ENCODE measurements at places on chromosomes 2 and 18.
A peak's percentile ranks its signal among the peaks of the same experiment; 100 is the strongest.

- DNase-seq: peak; percentile 22
Observed at GRCh38 chr2:147045113-147045512, 799.7 kb upstream of the ACVR2A start.

- no peak for DNase-seq
Observed at GRCh38 chr18:66582211-66582610, 21.7 kb downstream of the CDH19 start.

DNA sequence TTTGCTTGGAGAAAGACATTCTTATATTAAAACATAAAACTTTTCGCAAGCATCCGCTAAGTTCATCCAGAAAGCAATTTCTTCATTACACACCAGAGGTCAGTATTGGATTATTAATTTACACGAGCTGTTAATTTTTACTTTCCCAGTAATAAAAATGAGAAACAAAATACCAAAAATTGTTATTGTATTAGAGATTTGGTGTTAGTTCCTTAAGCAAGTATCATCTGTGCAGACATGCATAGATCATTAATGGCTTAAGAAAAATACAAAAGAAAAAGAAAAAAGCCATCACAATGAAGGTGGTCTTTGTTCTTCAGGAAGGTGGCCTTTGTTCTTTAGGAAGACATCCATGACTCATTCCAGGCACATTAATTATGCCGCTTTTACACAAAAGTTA is 53.6 kb upstream of the HNMT start:
- peak; percentile 52 for DNase-seq

GRCh38 chr2:2868085-2868484 is 509.5 kb downstream of the EIPR1 start:
- no peak for DNase-seq

DNA sequence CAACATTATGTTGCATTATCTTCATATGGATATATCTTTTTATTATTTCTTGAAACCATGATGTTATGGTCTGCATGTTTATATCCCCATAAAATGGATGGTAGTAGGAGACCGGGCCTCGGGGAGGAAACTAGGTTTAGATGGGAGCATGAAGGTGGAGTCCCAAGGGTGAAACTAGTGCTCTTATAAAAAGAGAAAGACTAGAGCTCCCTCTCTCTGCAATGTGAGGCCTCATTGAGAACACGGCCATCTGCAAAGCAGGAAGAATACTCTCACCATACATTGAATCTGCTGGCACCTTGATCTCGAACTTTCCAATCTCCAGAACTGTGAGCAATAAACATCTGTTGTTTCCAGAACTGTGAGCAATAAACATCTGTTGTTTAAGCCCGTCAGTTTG is 64.0 kb downstream of the NXPH2 start:
- peak; percentile 10 for DNase-seq

DNA sequence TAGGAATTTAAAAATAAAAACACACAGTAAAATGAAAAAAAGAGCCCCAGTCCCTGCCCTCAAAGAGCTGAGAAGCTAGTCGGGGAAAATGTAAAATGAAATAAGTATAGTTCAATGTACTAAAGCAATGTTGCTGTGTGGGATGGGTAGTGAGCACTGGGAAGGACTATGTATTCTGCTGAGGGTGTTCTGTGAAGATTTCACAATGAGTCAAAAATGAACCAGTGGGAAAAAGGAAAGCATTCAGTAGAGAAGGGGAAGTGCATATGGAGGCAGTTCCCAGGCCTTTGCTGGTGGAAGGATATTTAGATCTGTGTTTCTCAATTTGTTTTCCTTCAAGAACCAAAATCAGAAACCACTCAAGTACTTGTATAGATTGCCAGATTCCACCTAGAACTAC is 1094.7 kb upstream of the KLHL29 start:
- no peak for DNase-seq

GRCh38 chr2:14941151-14941631 is 308.7 kb downstream of the LRATD1 start:
- DNase-seq: peak; percentile 29

- no peak for DNase-seq
Observed at GRCh38 chr2:43998263-43998662, 2.5 kb upstream of the LRPPRC start.

DNA sequence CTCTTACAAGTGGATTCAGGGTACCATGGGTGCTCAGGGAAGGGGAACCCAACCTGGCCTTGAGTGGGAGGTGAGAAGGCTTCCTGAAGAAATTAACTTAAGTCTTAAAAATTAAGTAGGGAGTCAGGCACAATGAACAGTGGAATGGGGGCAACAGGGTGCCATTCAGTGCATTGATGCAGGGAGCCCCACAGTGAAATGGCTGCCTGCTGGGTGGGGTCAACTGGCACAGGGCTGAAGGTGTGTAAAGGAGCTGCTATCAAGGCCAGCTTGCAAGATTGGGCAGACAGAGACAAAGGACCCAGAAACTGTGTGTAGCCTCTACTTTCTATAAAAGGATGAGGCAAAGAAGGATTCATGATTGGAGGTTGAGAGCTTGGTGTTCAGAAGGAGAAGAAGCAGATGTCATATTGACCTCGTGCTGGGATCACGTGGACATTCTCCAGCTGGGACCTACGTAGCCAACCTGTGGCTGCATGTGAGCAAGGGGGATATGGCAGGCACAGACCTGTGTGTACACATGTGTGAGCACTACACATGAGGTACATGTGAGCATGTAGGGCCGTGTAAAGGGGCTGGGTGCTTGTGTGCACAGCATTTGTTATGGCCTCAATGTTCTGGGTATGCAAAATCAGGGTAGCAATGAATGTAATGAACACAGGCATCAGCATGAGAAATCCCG is 209.5 kb upstream of the HAAO start:
- no peak for DNase-seq

GRCh38 chr2:11738589-11739436 is 7.6 kb upstream of the LPIN1 start:
- DNase-seq: no peak

GRCh38 chr2:48108455-48108854 is 202.2 kb upstream of the FBXO11 start:
- no peak for DNase-seq

DNA sequence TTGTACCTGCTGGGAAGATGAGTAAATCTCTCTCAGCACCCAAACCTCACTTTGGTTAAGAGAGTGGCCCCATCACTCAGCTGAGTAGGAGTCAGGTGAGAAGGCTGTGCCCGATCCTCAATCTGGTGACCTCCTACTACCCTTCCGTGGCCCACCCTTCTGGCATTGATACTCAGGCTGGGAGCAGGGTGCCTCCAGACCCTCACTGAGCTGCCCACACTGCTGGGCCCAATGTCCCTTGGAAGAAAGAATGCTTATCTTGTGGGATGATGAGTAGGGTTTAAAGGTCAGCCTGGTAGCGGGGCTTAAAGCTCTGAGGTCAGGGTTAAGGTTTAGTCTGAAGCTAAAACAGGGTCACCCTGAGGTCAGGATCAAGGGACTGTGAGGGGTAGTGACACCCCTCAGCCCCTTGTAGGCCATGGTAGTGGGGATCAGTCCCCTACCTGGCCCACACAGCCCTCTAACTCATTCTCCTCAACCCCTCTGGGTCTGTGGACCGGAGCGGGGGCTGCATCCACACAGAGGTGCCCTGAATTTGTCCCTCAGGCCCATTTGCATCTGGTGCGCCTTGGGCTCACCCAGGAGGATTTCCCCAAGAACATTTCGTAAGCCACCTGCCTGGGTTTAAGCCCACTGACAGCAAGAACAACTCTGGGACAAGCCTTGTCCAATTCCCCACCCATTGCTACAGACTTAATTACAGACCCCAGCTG is 123.8 kb downstream of the CYP26B1 start:
- DNase-seq: no peak

DNA sequence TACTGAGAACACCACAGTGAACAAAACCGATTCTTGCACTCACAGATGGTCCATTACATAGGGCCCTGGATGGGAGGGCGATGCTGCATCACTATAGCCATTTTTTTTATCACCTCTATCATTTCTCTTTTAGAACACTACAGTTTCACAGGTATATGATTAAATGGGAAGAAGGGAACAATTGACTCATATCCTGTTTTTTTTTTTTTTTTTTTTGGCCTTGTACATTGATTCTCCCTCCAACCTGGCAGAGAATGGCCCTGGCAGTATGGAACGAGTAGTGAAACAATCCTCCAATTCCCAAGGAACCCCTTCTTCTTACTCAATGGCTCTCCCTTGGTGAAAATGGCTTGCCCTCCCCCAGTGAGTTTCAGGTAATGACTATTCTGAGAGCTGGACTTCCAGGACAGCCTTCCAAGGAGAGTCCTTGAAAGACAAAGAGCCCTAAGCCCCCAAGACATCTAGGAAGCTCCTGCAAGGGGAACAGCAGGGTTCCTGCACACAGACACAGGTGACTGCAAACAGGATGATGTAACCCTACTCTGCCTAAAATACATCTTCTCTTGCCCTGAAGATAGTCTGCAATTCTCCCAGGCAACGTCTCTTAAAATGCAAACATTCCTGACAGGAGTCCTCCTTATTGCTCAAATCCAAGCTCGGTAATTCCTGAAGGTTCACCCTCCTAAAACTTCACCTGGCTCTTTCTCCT is 405.4 kb downstream of the SETBP1 start:
- no peak for DNase-seq

DNA sequence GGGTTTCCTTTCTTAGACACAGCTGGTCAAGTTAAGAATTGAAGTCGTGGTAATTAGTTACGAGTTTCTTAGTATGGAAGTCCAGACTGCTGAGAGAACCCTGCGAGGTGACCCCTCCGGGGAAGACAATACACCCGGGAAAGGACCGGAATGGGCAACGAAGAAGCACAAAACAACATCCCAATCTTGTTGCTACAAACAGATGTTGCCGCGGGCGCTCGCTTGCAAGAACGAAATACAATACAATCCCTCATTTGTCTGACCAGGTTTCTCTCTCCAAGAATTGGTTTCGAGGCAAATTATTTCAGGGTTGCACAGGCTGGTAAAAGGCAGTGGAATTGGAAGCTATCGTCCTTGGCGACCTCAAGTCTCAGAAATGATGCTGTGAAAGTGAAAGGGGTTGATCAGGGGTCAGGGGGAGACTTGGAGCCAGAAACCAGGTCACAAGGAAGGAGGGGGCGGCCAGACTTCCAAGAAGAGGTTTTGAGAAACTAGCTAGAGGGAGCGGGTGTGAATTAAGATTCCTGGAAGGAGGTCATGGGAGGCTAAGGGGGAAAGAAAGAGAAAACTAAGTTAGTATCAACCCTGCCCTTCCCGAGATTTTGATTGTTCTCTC is 401.9 kb downstream of the HRH4 start:
- DNase-seq: no peak

DNA sequence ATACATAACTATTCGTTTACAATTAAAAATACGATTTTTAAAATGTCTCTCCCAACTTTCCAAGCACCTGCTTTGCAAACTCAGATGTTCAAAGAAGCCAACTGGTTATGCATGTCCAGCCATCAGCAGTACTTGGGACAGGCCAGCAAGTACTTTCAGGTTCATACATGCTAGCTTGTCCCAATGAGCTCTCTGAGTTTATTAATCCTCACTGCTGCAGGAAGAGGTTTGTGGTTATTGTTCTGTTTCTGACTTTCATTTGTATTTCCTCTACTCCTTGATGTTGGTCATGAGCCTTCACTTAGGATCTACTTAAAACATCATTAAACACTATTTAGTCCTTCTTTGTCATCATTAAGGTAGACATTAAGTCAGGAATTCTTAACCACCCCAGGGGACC is 374.1 kb downstream of the LRATD1 start:
- DNase-seq: no peak

DNA sequence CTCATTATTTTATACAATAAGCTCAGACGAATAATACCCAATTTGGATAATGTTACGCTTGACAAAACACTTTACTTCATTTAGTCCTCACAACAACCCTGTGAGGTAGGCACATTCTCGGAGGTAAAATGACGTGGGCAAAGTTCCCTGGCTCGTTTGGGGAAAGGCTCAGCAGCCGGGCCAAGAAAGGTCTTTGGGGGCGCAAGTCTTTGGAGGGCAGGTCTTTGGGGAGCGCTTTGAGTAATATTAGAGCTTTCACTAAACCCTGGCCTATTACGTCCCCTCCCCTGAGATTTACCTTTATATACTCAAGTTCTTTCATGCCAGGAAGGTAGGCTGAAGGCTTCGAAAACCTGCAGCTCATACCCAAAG is 427 bp downstream of the RBKS start:
- DNase-seq: no peak

GRCh38 chr2:68303033-68303901 is 16.5 kb downstream of the CNRIP1 start:
- no peak for DNase-seq

DNA sequence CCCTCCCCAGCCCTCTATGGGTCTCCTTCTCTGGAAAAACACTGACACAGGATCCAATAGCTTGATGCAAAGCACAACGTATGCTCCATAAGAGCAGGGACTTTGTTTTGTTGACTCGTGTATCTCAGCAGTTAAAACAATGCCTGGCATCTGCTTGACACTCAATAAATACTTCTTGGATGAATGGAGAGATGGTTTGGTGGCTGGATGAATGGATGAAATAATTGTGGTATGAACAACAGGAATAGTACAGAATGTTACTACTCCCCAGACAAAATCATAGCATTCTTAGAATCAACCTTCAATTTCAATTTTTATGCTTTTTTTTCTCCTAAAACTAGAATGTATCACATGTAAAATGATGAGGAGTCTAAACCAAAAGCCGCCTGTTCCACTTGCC is 57.4 kb downstream of the KCNE4 start:
- DNase-seq: no peak

- DNase-seq: no peak
Observed at GRCh38 chr2:169716238-169716886, 17.3 kb upstream of the KLHL23 start.

DNA sequence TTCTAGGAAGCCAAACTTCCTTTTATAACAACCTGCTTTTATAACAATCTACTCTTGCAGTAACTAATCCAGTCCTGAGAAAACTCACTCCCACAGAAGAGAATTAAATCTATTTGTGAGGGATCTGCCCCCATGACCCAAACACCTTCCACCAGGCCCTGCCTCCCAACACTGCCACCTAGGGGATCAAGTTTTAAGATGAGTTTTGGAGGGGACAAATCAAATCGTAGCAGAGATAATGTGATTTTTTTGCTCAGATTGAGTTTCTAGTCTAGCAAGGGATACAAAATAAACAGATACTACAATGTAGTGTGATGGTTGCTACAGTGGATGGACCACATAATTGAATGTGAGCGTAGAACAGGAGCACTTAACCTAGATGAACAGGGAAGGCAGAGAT is 52.2 kb downstream of the NCOA1 start:
- no peak for DNase-seq

DNA sequence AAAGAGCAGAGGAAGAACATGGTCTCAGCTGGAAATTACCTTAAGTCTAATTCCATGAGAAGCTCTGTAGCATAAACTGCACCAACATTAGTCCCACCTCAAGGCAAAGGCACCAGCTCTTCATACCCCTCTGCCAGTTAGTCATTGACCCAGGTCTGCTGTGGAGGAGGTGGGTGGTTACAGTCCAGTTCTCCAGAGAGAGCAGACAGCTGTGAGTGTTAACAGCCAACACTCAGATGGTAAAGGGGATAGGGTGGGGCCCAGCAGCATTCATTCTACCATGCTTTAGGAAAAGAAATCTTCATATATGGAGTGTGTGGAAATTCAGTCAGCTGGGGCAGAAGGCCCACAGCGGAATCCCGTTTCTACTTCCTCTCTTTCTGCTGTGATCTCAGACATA is 159.7 kb upstream of the FBXO11 start:
- DNase-seq: no peak
